ENCODE measurements at places on chromosomes 3 and 15.

DNA sequence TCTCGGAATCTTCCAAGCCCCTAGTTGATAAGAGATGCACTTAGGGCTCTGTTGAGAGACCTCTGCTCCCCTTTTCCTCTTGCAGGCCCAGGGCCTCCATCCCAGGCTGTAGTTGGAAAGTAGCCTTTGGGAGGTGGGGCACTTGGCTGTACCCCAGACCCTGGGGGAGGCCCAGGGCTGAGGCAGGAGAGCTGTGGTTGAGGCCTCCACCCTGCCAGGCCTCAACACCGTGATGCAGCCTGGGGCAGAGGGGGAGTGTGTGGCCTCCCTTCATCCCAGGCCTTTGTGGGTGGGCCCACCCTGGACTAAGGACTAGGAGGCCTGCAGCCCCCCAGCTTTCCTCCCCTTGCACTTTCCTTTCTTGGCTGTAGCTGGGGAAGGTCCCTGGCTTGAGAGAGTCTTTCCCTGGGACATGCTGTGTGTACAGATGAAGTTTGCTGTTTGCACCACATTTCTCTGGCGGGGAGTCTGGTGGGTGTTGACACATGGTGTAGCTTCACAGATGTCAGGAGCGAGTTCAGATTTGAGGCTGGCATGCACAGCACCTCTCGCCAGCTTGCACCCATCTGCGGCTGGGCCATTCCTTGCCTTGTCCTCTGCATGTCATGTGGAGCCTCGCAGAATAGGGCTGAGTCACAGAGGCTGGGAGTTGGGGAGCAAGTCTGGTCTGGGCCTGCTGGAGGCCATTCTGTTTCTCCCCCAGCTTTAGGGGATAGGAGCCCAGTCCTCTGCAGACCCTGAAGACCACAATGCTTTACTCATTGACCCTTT, 13.7 kb downstream of the PLEKHO2 start:
- no peak for DNase-seq

DNA sequence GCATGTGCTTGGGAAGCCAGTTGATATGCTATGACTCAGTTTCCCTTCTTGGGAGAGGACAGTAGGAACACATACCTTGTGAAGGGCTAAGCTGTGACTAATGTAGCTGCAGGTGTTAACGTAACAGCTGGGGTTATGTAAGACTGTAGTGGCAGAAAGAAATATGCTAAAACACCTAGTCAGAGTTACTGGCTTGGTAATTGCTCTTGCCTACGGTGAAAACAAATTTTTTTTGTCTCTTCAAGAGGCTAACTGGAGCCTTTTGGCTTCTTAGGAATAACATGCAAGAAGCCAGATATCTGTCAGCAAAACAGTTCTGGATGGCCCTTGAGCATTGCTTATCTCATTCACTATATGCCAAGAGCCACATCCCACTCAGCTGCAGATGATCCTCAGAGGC, 1.4 kb downstream of the MAPKBP1 start:
- DNase-seq: no peak

- no peak for DNase-seq
These were observed 28.2 kb downstream of the SLCO3A1 start for GRCh38 chr15:91881569-91882297.

GRCh38 chr15:76939715-76940114, 8.2 kb downstream of the RCN2 start:
- DNase-seq: no peak

GRCh38 chr3:126413693-126414080, 19.0 kb downstream of the CFAP100 start:
- no peak for DNase-seq

DNA sequence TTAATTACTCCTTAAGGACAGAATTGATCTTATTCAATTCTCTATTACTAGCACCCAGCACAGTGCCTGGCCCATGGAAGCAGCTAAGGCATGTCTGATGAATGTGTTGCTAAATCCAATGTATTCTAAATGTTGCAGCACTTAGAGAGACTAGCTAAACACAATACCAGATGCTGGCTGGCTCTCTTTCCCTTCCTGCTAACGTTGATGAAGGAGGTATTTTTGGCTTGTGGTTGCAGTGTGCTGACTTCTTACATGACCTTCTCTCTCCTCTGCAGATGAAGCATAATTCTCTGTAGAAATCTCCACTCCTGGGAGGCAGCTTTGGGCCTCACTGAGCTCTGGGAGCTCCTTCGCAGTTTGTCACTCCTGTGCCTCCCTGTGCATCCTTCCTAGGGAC, 183.6 kb downstream of the PEX5L start:
- peak; percentile 88 for DNase-seq

Measured in SIG-M5 (cell line).